ENCODE measurements at places on chromosomes 1 and 21. TPM values are rescaled to one million over a fixed set of nuclear protein-coding genes. Genes with fewer than 3 reads are reported as not detected.

GRCh38 chr21:46188226-46189212 is 4.3 kb upstream of the SPATC1L start:
- no peak for DNase-seq

GRCh38 chr1:198937231-198938031 is 298.6 kb downstream of the PTPRC start:
- DNase-seq, result no peak

- no peak for DNase-seq
Observed at GRCh38 chr1:155110381-155110780, 17.3 kb upstream of the EFNA1 start.

VAV3 gene
- total RNA-seq, result 11.3 TPM
